ENCODE measurements at places on chromosomes 7 and 10. TPM values are rescaled to one million over a fixed set of nuclear protein-coding genes. Genes with fewer than 3 reads are reported as not detected.

DNA sequence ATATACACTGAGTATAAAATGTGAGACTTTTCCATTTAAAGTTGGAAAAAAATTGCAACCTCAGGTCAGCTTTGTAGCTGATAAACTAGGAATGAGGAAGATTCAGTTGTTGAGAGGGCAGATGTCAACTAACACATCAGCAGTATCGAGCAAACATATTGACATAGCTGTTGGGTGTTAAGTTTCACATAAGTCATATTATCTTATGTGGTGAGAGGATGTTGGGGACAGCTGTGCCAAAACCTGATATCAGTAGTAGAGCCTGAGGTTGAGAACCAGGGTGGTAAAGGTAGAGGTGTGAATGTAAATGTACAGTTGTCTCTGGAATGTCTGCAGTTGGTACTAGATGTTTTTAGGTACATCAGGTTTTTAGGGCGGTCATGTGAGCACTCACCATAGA is 5.0 kb downstream of the ZRANB1 start:
- no peak for DNase-seq

The TRPV6 gene
- not detected for total RNA-seq

The MYL10 gene
- not detected for total RNA-seq

The SFR1 gene
- total RNA-seq, result 8.9 TPM

- DNase-seq, result no peak
Measured at GRCh38 chr7:27586825-27587224, 75.9 kb downstream of the HIBADH start.

The TMEM270 gene
- total RNA-seq, result not detected

DNA sequence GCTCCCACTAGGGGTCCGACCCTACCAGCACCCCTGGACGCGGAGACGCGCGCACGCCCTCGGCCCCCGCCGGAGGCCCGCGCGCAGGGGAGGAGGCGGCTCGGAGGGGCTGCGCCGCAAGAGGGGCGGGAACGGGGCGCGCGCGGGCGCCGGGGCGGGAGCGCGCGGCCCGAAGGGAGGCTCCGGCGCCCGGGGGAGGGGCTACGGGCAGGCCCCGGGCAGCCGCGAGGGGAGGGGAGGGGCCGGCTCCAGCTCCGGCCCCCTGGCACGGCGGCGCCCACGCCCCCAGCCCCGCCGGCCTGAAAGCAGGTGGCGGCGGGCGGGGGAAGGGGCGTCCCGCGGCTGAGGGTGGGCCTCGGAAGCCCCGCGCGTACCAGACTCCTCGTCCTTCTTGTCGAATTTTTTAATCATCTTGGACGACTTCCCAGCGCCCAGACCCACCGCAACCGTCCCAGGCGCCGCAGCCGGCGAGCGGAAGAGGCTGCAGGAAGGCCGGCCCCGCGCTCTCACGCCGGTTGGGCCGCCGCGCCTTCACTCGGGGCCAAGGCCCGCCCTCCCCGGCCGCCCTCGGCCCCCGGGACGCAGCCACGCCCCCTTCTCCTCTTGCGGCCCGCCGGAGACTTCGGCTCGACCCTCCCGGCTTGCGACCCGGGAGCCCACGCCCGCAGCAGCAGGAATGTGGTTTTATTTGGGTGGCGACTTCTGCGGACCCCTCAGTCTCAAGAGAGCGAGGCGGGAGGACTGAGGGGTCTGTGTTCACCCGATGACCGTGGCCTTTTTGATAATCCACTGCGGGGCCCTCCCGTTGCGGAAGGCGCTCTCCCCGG is at the start of gene COPG2:
COPG2 (minus strand) TSS at position 491 of the 827 bp plus-strand sequence; CDS start at position 411, 80 bp downstream.
- DNase-seq, result peak; percentile 91

DNA sequence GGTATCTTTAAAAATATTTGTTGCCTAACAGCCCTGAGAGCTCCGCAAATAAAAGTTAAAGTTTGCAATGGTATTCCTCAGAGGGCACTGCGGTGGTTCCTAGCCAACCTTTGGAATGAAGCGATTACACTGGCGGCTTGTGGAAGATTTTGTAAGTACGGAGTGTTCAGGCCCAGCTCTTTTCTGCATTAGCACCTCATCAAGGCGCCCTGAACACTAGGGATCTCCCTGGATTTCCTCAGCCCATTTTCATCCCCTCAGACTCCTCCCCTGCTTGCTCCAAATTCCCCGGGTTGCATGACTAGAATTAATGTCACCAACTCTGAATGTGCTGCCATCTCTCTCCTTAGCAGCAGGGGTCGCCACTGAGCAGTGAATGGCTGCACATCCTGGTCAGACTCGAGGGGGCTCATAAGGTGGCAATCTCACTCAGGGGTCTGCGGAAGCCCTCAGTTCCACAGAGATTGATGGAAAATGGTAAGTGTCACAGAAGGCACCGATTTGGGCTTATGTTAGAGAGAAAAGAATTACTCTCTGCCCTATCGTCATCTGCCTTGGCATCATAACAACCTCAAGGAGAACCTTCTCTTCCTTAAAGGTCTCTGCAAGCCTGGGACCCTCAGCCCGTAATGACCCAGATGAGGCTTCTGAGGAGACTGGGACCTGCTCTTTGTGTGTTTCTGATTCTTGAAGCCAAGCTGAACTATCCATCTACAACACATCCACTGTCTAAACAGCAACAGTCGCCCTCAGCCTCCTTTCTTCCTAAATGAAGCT is 262.8 kb upstream of the AOAH start:
- DNase-seq, result peak; percentile 54

DNA sequence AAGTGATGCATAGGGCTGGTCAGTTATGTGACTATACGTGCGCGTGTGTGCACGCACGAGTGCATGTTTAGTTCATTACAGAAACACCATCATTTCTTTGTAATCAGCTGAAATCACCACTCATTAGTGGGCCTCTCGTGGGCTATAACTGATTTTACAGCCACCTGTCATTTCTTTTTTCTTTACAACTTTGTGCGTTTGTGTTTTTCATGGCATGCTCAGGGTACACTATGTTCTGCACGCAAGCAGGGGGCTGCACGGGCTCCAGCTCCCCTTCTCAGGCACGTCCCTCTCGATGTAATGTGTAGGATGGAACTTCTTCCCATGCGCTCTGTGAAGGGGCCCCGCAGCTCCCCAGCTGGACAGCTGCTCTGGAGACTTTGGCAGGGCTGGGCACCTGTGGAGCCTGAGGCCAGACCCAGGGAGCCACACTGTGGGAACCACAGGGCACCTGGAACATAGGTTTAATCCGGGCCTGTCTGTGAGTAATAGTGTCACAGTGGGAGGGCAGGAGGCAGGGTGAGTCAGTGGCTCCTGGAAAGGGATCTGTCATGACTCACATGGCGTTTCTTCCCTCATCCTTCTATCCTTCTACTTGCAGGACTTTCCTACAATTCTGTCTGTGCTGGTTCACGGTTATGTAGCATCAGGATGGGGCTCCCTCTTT is 4.9 kb downstream of the GCK start:
- peak; percentile 34 for DNase-seq

DNA sequence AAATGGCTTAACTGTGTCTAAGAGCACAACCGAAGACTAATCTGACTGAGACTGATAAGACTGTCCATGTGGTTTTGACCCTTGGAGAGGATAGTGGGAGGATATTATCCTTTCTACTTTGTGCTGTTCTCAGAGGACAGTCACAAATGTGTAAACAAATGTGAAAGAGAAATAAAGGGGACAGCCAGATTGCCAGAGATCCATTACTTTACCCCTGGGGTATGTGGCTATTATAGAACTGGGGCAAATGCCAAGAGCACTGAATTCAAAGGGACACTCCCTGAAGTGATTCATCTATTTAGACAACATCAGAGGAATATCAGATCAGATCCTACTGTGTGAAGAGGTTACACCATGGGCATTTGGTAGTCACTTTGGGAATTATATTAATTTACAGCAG is 154.7 kb downstream of the RNLS start:
- no peak for DNase-seq

DNA sequence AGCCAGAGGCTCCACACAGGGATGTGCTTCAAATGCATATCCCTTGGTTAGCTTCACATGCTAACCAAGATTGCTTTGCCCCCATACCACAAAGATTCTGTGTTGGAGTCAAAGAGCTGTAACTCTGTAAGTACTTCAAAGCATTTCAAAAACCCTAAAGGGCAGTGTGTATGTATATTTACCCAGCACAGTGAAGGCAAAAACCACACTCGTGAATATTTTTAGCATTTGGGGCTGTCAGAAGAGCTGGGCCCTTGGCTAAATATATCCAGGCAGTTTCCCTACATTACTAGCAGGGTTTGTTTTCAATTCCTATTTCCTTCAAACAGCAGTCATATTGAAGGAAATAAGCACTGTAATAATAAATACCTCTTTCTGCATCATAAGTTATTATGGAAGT is 84.2 kb upstream of the STEAP1B start:
- no peak for DNase-seq

The AKR1E2 gene
- total RNA-seq, result 8.2 TPM

Data from endothelial cell of umbilical vein (primary cell).